ENCODE measurements at places on chromosomes 11 and 22.

- no peak for DNase-seq
Measured at GRCh38 chr22:41873391-41873790, 40.5 kb downstream of the SREBF2 start.

DNA sequence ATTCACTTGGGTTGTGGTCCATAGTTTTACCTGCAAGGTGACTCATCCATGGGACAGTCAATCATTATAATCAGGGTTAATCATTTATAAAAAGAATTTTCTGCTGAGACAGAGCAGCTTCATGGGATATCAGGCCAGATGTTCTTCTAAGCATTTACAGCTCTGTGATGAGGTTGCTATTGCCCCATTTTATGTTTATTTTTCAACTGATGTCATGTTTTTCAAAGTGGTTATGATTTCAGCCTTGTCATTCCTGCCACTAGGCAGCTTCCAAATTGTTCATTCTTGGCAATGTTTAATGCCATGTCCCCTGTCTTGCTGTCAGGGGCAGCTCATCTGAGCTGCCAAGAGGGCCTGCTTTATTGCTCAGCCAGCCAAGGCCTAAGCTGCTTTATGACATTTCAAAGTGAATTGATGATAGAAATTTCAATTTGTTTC, 35.9 kb upstream of the ZBED5 start:
- no peak for DNase-seq

GRCh38 chr22:49726701-49727101, 101.0 kb downstream of the BRD1 start:
- no peak for DNase-seq

GRCh38 chr11:110077831-110078325, 15.3 kb upstream of the ZC3H12C start:
- DNase-seq, result no peak

DNA sequence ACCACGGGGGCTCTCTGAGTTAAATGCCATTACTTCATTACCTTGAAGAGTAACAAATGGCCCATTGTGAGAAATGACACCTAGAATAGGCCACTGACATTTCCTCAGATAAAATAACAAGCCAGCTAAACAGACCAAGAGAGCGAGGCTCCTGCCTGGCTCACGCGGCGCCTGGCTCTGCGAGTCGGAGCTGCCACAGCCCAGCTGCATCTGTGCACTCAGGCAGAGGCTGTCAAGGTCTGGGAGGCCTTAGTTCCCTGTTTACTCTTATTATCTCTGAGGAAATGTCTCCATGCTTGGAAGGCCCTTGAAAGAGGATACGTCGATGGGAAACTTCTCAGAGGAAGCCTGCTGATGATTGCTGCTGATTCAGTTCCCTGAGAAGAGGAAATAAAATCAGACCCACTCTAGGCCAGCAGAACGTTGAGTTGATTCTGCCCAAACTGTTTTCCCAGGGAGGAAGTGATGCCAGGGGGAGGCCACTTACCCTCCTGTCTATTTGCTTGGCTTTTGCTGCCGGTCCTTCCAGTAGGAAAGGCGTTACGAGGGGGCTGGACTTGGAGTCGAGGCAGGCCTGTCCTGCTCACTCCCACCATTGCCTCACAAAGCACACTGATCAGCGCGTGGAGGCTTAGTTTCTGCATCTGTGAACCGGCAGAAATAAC, 208.8 kb downstream of the TBC1D22A start:
- DNase-seq, result peak; percentile 29

GRCh38 chr22:25741692-25742626, at the start of gene MYO18B:
MYO18B (plus strand) TSS chr22:25742188; CDS start chr22:25761093, 18,905 bp downstream.
- DNase-seq, result no peak

- peak; percentile 77 for DNase-seq
Measured at GRCh38 chr11:111454561-111455192, 57.5 kb downstream of the BTG4 start.

DNA sequence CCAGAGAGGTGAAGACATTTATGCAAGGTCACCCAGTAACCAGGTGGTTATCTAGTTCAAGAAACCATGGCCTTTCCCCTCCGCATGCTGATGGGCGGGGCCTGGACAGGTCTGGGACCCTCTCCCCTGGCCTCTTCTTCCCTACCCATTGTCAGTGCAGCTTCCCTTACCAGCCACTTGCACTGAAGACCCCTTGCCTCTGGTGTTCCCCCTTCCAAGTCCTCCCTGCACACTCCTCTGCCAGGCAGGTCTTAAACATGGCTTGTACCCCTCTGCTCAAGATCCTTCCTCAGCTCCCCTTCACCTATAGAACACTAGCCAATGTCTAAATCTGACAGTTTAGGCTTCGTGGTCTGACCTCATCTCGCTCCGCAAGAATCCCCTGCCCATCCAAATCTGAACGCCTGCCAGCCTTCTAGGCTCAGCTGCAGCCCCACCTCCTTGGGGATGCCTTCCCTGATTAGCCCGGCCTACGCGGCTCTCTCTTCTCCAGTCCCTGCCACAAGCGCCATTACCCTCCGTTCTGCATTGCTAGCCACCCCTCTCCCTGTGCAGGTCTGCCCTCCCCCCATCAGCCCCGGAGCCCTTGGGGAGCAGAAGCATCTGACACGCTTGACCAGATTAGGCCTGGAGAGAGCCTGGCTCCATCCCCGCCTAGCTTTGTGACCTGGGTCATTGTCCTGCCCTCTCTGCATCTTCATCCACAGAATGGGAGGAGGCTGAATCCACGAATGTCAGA, 213.8 kb downstream of the DSCAML1 start:
- DNase-seq, result peak; percentile 33

DNA sequence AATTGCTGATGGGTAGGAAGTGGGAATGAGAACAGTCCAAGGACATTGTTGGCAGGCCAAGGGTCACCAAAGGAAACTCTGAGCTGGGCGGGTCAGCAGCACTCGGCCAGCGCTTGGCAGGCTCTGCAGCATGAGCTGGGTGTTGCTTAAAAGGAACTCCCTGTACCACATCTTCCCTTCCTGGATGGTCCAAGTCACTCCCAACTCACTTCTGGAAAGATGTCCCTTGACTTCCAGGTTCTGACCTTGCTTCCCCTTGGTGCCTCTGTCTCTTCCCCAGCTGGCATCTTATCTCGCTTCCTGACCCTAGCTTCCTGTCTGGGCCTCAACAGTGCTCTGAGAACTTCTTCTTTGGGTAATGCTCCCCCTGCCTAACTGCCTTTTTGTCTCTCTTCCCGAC, 24.8 kb upstream of the SWAP70 start:
- no peak for DNase-seq

DNA sequence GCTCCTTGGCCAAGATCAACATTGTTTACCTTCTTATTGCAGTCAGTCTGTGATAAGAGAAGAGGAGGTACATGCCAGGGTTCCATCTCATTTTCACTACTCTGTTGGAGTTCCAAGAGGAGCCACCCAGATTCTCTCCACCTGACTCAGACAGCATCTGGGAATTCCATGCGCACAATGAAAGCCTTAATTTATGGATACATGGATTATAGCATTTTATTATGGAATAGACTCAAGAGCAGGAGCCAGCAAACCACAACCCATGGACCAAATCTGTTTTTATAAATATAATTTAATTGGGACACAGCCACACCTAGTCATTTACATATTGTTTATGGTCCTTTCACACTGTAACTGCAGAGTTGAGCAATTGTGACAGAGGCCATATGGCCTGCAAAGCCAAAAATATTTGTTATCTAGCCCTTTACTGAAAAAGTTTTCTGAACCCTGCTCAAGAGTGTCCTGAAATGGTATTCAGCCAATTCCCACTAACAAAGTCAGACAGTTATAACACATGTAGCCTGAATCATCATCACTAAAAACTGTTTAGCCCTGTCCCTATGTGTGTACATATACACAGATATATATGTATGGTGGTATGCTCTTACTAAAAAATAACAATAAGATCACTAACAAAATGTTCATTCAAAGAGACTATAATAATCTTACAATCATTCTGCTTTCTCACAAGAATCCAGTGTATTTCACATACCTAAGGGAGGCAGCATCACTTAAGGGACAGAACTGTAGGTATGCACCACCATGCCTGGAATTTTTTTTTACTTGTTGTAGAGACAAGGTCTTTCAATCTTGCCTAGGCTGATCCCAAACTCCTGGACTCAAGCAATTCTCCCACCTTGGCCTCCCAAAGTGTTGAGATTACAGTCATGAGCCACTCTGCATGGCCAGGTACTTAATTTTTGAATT, 104.5 kb upstream of the TEAD1 start:
- DNase-seq, result no peak

DNA sequence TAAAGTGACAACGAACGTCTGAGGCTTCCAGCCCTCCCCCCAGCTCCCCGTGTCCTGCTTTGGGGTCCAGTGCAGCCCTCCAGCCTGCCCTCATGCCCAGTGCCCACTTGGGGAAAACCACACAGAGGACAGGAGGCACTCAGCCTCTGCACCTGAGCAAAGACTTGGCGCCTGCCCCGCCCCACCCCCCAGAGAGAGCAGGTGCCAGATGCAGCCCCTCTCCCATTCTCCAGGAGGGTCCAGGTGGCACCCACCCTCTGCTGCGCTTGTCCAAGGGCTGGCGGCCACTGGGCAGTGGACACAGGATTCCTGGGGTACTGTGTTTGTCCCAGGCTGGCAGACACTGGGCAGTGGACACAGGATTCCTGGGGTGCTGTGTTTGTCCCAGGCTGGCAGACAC, 15.7 kb downstream of the RNH1 start:
- no peak for DNase-seq

DNA sequence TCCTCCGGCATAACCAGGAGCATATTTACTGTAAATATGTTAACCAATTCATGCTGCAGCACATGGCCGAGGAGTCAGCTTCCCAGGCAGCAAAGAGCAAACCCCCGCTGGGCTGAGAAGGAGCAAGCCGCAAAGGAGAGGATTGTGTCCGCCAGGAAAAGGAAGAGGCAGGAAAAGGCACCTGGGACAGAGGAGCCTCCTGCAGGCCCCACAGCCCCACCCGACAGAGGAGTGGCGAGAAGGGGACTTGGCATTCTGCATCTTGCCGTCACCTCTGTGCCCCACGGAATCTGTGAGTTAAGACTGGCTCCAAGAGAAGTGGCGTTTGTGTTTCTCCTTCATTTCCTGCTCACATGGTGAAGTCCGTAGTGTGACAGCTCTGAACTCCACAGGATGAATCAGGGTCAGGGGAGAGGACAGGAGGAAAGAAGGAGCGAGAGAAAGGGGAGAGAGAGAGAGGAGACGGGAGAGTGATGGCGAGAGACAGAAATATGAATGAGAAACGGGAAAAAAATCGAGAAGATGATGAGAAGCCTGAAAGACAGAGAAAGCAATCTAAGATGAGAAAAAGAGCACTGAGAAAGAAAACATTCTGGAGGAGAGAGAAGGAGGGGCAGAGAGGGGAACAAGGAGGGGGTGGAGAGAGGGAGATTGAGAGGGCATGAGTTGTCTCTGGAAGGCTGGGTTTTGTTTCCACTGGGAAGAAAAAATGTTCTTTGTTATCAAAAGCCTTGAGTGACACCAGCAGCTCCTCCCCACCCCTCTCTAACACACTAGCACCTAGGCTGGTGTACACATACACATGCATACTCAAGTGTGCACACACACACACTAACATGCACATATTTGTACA, 489.6 kb downstream of the MN1 start:
- no peak for DNase-seq

DNA sequence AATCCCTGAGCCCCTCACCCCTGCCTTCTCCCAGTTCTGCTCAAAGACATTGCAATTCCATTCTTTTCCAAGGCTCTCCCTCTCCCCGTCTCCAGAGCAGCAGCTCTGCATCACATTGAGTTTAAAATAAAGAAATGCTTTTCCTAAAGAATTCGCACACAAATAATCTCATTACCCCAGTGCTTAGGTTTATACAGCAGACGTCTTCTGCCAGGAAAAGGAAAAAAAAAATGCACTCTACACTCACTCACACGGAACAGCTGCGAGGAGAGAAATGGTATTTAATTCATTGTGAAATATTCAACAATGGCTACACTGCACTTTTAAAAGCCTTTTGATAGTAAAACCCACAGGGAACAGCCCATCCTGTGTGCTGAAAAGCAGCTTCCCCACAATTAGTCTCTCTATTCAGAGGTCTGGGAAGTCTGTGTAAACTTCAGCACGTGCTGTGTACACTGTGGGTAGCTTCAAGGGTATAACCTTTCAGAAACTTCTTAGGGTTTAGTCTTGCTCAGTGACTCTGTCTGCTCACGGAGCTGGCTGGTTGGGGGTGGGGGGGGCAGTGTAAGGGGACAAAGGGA, 42.8 kb downstream of the ETS1 start:
- no peak for DNase-seq

GRCh38 chr22:25722223-25722622, 19.8 kb upstream of the MYO18B start:
- DNase-seq, result no peak

- DNase-seq, result no peak
Measured at GRCh38 chr22:25656724-25657123, 85.3 kb upstream of the MYO18B start.

DNA sequence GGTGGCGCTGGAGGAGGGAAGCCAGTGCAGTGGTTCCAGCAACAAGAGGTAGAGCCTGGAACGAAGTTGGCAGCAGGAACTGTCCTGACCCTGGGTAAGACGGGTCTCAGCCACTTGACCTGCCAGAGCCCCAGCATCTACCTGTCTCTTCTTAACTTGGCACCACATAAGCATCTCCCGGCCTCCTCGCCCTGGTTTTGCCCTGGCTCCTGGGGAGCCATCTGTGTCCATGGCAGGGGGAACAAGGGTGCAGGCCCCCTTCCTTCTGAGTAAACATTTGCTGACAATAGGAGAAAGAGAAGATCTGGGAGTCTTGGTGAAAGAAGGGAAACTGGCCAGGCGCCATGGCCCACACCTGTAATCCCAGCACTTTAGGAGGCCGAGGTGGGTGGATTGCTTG, 12.8 kb downstream of the P2RY2 start:
- no peak for DNase-seq

DNA sequence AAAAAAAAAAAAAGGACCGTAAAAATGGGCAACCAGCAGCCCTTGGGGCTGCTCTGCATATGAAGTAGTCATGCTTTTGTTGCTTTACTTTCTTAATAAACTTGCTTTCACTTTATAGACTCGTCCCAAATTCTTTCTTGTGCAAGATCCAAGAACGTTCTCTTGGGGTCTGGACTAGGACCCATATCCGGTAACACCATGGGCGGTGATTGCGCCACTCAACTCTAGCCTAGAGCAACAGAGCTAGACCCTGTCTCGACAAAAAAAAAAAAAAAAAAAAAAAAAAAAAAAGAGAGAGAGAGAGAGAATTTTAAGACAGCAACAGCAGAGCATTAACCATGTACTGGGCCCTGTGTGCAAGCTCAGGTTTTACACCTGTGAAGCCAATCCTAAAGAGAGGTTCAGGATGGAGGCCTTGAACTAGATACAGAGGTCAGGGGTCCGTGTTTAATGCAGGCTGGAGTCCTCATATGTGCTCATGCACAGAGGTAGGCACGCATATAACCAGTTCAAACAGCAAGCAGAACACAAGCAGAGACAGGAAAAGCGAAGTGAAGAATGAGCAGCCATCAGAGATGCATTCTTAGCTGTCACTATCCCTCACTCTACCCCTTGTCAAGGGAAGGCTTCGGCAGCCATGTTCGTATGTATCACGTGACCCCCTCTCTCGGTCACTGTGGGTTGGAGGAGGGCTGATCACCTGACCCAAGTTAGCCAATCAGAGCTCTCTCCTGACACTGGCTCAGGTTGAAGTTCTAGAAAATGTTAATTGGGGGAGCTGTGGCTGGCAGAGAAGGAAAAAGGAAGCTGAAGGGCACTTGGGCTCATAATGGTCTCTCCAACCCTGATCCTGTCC, 16.7 kb upstream of the SYT12 start:
- no peak for DNase-seq

GRCh38 chr22:44431256-44431655, 66.8 kb downstream of the RTL6 start:
- DNase-seq, result no peak

All from hippocampal formation (tissue), 2 donors.